ENCODE measurements at places on chromosomes 5 and 9.
A peak's percentile ranks its signal among the peaks of the same experiment; 100 is the strongest.

DNA sequence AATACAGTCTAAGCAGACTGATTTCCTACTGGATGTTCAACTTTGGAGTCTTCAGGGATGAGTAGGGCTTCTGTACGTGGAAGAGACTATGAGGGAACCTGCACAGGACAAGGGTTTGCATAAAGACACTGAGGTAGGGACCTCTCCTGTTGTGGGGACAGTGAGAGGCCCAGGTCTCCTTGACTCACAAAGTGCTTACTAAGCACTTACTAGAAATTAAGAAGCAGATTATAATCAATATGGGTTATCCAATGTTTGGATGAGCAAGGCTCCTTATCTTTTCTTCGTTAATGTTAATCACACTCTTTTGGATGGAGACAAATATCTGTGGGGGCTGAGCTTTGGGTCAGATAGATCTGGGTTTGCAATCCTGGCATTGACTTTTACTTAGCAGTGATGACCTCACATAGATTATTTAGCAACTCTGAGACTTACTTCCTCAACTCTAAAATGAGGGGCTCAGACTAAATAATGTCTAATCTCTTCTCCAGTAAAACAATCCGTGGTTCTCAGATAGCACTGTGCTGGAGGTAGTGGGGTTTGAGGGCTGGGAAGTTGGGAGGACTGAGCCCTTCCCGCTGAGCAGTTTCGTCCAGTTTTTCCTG, 45.9 kb downstream of the PDCD1LG2 start:
- DNase-seq: no peak

DNA sequence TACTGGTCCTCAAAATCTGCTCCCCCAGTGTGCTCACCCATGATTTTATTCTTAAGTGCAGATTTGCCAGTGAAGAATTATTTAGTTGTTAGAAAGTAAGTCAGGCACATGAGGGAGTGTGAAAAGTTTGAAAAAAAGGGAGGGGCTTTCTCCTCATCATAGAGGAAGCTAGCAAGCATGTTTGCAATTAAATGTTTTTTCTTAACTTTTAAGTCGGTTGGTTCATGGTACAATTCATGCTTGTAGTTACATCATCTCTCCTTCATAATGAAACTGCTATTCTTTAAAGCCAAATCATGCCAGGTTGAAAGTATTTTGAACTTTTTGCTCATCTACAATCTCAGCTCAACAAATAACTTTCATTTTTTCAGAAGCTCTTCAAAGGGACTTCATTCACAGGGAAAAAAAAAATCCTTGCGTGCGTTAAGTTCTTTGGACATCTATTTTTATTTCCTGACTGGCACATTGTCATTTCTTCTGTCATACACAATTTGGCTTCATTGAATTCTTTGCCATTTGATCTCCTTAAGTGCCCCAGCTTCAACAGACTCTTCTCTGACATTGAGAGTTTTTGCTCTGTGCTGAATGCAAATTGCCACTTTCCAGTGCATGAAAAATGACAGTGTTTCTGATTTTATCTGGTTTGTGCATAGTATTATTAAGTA, 456.9 kb downstream of the TMEM232 start:
- DNase-seq: no peak

- no peak for DNase-seq
These were observed 133.9 kb downstream of the CTNND2 start for GRCh38 chr5:11770310-11770709.

DNA sequence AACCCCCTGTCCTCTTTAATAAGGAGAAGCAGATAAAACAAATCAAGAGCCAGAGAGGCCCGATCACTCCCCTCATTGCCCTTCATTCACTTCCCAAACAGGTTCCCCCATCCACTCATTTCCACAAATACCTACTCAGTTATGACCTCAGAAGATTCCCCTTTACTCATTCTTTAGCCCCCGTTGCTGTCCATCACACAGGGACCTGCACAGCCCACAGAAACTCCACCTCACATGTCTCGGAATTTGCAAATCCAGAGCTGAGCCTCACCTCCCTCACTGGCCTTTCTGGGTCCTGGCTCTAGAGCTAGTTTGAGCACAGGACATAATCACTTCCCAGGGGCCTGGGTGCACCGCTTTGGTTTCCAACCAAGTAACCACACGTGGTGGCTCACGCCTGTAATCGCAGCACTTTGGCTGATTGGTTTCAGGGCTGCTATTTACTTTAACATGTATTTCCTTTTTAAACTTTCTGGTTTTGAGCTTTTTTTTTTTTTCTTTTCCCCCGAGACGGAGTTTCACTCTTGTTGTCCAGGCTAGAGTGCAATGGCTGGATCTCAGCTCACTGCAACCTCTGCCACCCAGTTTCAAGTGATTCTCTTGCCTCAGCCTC, 17.8 kb downstream of the ATP6V0E1 start:
- DNase-seq: no peak

DNA sequence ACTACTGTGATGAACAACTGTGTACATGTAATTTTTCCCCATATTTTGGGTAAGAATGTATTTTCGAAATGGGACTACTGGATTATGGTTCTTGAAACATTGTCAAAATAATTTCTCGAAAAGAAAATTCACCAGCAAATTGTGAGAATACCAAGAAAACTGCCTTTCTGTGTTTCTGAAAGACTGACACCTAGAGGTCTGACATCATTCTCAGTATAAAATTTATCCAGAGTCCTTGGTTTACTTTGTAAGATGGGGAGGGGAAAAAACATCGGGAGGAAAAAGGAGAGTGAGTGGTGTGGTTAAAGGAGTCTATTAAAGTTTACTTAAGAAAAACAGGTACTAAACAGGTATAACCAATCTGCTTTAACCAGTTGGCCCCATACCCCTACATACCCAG, 149.2 kb downstream of the CEP120 start:
- DNase-seq: no peak

DNA sequence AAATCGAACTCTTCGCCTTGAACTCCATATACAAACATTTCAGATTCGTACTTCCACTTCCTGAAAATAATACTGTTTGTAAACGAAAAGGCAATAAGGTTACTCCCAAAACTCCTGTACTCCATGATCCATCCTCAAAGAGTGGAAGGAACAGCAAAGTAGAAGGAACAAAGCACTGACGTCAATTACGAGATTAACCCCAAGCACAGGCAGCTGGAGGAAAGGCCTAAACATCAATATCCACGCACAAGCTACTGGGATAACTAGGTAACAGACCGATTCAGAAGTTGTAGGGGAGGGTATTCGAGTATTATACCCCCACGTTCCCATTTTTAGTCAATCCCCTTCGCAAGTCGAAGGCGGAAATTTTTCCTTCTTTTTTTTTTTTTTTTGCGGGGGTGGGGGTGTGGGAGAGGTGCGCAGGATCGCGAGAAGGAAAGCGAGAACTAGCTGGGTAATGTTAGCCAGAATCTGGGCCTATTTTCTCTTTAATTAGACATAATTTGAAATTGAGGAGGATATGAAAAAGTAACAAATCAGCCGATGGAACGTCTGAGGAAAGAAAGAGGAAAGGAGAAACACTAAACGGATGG, 909 bp downstream of the AFF4 start:
- DNase-seq: peak; percentile 83

DNA sequence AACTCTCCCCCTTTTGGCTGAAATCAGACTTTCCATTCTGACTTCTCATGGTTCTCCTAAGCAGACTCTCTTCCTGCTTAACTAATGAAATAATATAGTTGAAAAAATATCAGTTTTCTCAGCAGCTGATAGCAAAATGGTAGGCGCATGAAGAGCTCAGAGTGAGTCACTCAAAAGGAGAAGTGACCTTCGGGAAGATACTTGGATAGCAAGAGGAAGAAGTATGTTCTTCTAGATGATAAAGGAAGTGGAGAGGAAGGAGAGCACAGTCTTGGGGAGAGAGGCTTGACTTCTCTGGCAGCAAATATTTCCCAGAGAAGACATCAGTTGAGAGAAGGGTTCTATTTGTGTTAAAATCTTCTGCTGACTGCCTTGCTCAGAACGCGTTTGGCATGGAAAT, 101.5 kb downstream of the TAF11L14 start:
- DNase-seq: no peak

- DNase-seq: no peak
These were observed 512.2 kb upstream of the ZNF462 start for GRCh38 chr9:106350777-106351176.

GRCh38 chr5:165460911-165461310, 1955.5 kb downstream of the MAT2B start:
- peak; percentile 49 for DNase-seq

GRCh38 chr5:89060768-89061167, 177.8 kb upstream of the MEF2C start:
- no peak for DNase-seq

DNA sequence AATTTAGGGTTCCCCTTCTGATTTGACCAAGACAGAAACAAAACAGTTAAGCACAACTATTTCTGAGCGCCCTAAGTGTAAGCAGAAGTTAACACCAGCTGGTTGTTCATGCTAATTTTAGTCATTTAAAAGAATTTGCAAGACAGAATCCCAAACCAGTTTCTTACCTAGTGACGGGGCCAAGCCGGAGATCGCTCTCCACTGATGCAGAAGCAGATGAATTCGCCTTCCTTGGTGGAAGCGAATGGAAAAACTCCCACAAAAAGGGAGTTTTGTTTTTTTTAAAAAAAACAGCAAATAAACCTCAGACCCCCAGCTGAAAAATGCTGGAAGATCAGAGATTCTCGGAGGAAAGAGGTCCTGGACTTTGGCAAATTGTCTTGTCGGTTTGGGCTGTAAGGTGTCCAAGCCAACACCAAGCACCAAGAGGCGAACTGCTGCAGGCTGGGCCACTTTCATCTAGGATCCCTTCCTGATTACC, 47.4 kb upstream of the GLDC start:
- no peak for DNase-seq

- DNase-seq: no peak
These were observed 1.9 kb downstream of the PLPP6 start for GRCh38 chr9:4663956-4664355.

GRCh38 chr5:961711-962240, 46.8 kb upstream of the NKD2 start:
- no peak for DNase-seq

- DNase-seq: peak; percentile 10
These were observed 39.0 kb downstream of the RIGI start for GRCh38 chr9:32486839-32487562.

DNA sequence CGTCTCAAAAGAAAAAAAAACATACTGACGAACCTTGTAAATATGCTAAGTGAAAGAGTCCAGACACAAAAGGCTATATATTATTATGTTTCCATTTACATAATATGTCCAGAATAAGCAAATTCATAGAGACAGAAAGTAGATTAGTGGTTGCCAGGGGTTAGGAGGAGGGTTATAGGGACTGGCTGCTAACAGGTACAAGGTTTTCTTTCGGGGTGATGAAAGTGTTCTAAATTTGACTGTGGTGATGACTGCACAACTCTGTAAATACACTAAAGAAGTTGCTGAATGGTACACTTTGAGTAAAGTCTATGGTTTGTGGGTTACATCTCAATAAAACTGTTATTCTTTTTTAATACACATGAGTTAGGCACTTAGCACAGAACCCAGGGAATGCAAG, 98.8 kb downstream of the MYO10 start:
- DNase-seq: no peak

DNA sequence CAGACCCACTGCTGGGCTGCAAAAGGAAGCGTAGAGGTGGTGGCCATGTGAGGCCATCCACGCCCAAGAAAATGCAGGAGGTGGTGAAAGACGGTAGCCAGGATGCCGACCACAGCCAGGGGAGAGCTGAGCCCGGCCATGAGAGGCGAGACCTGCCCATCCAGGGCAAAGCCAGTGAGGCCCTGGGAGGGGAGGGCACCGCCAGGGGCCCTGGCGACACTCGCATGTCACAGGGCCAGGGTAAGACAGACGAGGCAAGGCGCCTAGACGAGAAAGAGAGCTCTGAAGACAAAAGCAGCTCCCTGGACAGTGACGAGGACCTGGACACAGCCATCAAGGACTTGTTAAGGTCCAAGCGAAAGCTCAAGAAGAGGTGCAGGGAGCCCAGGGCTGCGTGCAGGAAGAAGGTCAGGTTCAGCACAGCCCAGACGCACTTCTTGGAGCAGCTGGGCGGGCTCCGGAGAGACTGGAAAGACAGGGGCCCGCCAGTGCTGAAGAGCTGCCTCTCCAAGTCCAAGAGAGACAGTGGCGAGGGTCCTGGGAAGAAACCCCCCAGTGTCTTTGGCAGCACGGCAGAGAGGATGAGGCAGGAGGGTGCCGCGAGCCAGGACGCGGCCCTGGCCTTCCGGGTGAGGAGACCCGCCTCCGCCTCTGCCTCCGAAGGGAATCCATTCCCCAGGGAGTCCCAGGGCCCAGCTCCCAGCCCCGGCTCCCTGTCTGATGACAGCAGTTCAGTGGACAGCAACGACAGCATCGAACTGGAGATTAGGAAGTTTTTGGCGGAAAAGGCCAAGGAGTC, 6.9 kb downstream of the PPP1R26 start:
- no peak for DNase-seq

GRCh38 chr5:163105456-163105855, 331.9 kb upstream of the CCNG1 start:
- DNase-seq: peak; percentile 10

GRCh38 chr9:76181020-76181641, 213.1 kb downstream of the RFK start:
- peak; percentile 47 for DNase-seq

- no peak for DNase-seq
These were observed 7.9 kb downstream of the HAND1 start for GRCh38 chr5:154470137-154470536.

- DNase-seq: peak; percentile 55
These were observed 43.1 kb downstream of the POLR1E start for GRCh38 chr9:37528652-37529471.

DNA sequence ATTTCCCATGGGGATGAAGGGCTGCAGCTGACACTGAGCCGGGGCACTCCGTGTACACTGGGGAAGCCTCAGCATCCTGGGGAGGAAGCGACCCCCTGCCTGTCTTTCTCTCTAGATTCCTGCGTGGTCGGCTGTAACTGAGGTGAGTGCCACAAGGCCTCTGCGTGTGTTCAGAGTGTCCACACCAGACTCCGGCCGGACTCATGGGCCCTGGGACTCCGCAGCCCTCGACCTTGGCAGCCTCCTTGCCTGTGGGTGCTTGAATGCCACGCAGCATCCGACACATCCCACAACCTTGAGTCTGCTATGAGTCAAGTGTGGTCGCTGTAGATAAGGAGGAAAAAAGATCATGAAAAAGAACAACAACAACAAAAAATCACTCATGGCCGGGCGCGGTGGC, 23.4 kb downstream of the PAEP start:
- DNase-seq: no peak

GRCh38 chr5:76376148-76376865, 26.8 kb upstream of the IQGAP2 start:
- DNase-seq: no peak

GRCh38 chr9:8766096-8766495, 966.5 kb upstream of the DMAC1 start:
- DNase-seq: peak; percentile 52

- DNase-seq: no peak
These were observed 24.9 kb upstream of the C5orf63 start for GRCh38 chr5:127098241-127098640.

- DNase-seq: no peak
These were observed at the start of gene CDH9 for GRCh38 chr5:27038476-27038875. Gene CDH9, minus strand, starts transcription at chr5:27038586. Its CDS starts 50,253 bp downstream, at chr5:26988333.

- DNase-seq: no peak
These were observed 77.5 kb downstream of the STARD4 start for GRCh38 chr5:111434800-111435199.

GRCh38 chr5:59786334-59786805, 107.2 kb downstream of the PDE4D start:
- peak; percentile 83 for DNase-seq

Measured in fibroblast of mammary gland (primary cell).